Osteoblast (primary cell): ENCODE measurements at places on chromosomes 6 and 20.

DNA sequence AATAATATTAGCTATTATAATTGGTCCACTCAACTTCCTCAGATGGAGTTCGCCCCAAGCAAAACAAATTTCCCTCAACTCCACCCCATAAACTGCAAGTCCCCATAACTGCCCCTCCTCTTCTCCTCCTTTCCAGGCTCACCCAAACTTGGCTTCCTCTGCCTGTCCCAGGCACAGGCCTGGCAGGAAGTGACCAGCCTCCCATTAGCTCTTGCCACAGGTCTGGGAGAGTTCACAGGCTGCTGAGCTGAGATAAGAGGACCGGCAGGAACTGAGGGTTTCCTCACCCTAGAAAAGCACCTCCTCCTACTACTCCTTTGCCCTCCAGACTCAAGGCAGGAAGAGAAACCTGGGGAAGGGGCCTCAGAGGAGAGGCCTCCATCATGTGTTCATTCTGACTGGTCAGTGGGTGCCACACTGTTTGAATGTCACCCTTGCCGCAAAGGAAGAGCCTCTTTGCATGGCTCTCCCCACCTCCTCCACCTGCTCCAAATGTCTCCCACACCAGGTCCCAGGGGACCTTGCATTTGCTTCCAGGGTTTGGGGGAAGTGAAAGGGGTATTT lies 24.5 kb upstream of the SMIM29 start:
- DNase-seq, result peak; percentile 84

DNA sequence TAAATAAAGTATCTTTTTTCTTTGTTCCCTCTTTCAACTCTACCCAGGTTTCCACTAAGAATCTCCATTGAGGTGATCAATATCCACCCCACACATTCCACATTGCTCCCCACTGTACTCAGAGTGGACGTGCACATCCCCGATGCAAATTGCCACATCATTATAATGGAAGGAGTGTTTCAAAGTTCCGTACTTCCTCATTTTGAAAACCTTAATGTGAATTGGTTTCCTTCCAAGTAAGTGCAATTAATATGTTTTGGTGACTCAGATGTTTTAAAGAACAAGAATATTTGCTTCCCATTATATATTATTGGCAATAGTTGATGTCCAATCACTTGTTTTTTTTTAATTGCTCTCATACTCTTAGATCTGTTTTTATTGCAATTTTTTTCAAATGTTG lies 463.6 kb downstream of the HACE1 start:
- no peak for DNase-seq

DNA sequence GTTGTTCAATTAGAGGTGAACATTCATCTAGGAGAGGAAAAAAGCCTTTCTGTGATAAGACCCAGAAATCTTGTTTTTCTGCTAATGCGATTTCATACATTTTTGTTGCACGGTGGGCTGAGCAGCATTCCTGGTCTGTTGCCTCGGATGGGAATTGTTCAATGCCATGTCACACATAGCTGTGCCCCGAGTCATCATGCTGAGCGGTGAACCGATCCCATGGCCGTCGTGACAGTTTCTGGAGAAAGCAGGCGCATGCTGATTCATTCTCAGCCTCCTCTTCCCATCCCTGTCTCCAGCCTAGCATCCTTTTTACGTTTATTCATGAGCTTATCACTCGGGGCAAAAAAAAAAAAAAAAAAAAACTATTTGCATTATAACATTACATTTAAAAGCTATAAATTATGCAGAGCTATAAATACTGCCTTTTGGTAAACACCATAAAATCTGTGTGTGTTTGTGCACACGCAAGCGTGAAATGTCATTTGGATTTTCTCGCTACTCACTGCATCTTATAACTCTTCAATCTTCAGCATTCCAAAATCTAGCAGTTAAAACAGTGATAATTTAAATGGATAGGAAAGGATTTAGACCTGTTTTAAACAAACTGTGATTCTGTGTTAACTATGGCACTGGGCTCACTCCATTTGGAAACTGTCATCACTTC lies 58.9 kb upstream of the IFNGR1 start:
- peak; percentile 71 for DNase-seq

- no peak for DNase-seq
These were observed 36.4 kb upstream of the MARCKS start for GRCh38 chr6:113820761-113821160.

DNA sequence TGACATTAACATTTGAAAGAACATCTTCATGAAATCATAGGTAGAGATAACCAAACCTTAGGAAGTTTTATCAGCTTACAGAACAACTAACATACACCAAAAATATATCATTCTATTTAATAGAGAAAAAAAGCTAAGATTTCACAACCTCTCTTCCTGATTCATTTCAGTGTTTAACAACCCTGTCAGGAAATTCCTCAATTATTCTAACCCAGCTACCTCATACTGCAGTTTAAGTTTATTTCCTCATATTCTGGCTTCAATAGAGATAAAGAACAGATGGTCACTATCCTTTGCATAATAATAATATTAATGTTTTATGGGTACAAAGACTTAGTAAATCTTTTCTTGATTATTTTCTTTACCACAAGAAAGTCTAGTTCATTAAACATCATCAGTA lies 112.9 kb upstream of the HSF2 start:
- DNase-seq, result no peak

DNA sequence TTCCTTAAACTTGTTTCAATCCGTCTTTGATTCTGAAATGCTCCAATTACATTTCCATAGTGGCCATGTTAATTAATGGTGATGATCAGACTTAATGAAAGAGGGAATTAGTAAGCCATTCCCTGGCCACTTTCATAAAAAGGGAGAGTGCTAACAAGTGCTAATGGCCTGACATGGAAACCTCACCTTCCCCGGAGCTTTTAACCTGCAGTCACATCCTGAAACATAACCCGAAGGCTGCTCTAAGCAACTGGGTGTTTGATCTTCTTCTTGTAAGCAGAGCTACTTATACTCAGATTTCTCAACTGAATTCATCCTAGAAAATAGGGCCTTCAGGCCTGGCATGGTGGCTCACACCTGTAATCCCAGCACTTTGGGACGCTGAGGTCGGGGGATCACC lies 67.1 kb upstream of the ZMYND8 start:
- DNase-seq, result no peak

- DNase-seq, result no peak
These were observed 17.5 kb downstream of the ATXN1 start for GRCh38 chr6:16743664-16744210.

GRCh38 chr6:165636402-165637048 lies 26.5 kb downstream of the PDE10A start:
- DNase-seq, result no peak

DNA sequence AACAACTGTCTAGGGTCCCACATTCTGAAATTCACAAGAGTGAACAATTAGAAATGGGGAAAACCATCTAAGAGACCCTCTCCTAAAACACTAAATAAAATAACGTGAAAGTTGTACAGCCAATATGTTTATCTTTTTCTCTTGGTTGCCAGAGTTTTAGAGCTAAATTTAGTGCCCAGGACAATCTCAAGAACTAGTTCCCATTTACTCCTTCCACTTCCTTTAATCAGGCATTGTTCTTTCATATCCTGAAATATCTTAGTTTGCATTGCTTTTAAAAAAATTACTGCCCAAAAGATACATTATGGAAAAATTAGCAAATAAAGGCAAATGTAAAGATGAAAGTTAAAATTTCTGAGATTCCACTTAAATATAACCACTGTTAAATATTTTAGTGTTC lies 33.1 kb upstream of the UBR2 start:
- no peak for DNase-seq

DNA sequence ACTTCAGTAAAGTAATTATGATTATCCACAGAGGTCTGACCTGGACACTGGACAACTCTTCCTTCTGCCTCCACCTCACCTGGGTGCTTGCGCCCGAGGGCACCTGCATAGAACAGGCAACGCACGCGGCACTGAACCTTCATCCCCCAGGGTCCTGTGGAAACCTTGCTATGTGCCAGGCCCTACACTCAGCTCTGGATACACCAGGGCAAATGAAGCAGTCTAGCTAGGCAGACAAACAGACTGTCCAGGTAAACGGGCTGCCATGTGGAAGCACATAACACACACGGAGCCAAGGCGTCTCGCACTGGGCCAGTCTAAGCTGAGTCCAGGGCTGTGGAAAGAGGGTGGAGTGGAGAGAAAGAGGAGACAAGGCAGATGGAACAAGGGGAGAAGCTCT lies 109.3 kb upstream of the AFDN start:
- no peak for DNase-seq

DNA sequence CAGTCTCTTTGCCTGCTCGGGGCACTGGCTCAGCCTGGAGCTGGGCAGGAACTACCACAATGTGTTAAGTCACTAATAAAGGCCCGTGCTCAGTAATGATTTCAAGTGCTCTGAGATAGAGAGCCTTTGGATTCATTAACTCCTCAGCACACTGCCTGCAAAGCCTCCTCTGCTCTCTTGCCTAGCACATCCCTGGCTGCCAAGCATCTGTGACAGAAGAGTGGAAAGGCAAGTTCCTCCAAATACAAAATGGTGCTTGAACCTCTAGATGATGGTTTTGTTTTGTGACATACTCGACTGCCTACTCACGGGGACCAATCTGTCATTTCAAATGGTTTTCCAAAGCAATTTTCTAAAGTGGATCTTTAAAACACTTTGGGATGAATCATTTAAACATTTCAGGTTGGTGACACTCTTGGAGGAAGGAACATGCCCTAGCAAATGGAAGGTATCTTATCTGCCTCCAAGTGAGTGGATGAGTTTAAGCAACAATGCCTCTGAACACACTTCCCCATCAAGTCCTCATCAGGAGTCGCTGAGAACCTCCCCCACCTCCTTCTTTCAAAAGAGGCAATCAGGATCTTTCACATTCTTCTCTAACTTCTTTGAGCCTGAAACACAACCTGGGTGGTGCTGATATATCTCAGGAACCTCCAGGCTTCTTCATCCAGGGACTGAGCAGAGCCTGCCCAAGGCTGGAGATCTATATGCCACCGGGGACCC lies 35.8 kb downstream of the METTL24 start:
- DNase-seq, result no peak

DNA sequence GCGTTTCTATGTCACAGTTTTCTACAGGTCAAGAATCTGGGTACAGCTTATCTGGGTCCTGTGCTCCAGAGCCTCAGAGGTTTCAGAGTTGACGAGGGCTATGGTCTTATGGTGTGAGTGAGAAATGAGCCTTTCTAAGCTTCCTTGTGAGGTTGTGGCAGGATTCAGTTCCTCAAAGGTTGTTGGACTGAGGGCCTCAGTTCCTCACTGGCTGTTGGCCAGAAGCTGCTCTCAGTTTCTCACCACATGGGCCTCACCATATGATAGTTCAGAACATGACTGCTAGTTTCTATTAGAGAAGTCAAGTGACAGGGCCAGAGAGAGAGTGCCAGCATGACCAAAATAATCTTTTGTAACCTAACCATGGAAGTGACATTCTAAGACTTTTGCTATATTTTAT lies 96.1 kb downstream of the NUS1 start:
- no peak for DNase-seq

DNA sequence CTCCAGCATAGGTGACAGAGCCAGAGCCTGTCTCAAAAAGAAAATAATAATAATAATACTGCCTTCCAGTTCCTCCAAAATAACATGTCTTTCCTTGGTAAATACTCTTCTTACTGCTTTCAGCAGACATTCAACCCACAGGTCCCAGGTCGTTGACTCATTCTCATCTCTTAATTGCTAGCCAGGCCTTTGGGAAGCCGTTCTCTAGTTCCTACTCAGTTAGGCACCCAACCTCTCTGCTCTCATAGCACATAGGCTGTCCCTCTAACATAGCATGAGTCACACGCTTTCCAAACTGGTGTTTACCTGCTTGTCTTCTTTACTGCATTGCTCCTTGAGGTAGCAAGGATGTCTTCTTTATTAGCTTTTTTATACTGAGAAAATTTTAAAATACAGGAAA lies 98.8 kb downstream of the LAMA2 start:
- no peak for DNase-seq

DNA sequence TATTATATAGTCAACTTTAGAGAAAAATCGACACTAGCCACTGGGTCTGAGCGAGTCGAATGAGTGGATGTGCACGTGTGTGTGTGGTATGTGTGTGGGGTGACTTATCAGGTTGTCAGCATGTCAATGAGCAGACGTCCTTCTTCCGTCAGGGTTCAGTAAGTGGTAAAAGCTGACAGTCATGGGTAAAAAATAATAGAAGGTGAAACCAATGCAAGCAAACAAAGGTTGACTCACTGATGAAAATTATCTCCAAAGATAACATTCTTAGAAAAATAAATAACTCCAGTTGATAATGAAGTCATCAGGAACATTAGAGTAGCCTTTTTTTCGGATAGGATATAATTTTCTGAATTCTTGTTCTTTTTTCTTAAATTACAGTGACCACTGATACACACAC lies 243.8 kb upstream of the FOXQ1 start:
- DNase-seq, result no peak

DNA sequence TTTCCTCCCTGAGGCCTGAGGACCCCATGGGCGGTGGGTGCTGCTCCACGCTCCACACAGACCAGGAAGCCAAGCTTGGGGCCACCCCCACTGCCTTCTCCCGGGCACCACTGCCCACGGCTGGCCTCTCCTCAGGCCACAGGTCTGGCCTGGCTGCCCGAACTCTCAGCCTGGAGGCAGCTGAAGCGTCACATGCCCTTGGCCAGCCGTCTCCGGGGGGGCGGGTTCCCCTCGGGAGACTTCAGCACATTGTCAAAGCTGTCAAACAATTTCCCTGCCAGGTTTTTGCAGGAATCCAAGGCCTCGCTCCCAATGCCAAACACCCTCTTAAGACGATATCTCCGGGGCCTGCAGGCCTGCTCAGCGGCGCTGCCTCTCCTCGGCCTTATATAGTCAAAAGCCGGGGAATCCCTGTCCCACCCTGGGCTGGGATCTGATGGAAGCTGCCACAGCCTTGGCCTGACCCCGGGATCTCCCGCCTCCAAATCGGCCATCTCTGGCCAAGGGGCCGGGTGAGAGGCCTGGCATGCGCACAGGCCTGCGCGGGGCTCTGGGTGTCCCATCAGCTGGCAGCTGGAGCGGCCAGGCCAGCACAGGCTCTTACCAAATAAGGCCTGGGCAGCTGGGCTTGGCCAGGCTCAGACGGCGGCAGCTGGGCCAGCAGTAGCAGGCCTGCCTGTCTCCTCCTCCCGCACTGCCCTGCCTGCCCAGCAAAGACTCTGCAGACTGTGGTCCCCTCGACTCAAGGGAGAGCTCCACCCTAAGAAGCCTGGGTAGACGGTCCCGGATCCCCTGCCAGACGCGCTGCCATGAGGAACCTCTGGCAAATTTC lies 49.7 kb downstream of the RBM38 start:
- DNase-seq, result peak; percentile 94

DNA sequence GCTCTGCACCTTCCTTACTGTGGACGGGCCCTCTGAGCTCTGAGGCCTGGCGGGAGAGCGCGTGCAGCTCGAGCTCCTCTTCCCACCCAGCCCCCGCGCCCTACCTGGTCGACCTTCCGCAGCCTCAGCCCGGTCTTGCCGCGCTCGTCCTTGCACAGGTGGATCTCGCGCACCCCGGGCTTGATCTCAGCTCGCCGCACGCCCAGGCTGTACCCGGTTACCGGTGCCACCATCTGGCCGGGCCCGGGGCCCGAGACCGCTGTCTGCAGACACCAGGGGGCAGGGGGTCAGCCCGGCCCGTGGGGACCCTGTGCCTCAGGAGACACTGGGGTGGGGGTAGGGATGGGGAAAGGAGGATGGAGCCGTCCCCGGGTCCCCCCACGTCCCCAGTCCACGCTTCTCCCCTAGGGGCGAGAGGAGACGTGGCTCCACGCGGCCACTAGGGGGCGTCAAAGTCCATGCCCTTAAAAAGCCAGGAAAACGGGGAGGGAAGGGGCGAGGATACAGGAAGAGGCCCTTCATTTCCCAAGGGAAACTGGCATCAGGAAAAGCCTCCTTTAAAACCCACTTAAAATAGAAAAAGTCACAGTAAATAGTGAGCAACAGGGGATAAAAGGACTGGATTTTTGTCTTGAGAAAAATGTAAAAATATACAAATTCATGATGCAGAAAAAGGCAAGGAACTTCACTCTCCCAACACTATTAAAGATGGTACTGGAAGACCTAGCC lies 15.5 kb downstream of the SDCBP2 start:
- DNase-seq, result peak; percentile 97
